Activated CD8-positive, alpha-beta T cell treated with anti-CD3 and anti-CD28 coated beads, Interleukin-2, amount 10 ng/mL, durations not matched to agents 7 days and 5 days (primary cell): ENCODE measurements at places on chromosomes 1 and 21. TPM values are rescaled to one million over a fixed set of nuclear protein-coding genes. Genes with fewer than 3 reads are reported as not detected.

- no peak for DNase-seq
Measured at GRCh38 chr1:155012776-155013602, 10.4 kb downstream of the ZBTB7B start.

- no peak for DNase-seq
Measured at GRCh38 chr1:76998582-76999223, 131.4 kb downstream of the ST6GALNAC5 start.

- DNase-seq: no peak
Measured at GRCh38 chr1:157312082-157312812, 174.1 kb upstream of the ETV3 start.

Gene OR2L3
- total RNA-seq: not detected

DNA sequence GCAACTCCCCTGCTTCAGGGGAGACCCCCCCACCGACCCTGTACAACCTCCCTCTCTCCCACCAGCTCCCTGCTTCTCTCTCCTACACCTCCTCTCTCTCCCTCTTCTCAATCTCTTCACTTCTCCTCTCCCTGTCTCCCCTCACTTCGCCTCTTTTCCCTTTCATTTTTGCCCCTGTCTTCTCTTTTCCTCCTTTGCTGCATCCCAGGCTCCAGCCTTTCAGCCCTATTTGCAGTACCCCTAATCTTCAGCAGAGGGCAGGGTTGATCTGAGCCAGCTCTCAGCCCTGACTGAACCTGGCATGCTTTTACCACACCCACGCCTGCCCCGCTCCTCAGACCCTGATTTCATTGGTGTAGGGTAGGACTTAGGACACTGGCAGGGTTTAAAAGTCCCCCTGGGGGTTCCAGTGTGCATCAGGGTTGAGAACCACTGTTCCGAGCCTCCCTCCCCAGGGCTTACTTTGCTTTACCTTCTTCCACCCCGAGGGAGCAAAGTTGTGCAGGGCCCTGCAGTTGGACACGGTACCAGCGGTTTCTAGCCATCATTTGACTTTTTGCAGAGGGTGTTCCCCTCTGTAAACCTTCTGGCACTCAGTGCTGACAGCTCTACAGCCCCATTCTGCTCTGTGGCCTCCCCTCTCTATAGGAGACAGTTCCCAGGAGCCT is 67.3 kb upstream of the CNTN2 start:
- peak; percentile 58 for DNase-seq

DNA sequence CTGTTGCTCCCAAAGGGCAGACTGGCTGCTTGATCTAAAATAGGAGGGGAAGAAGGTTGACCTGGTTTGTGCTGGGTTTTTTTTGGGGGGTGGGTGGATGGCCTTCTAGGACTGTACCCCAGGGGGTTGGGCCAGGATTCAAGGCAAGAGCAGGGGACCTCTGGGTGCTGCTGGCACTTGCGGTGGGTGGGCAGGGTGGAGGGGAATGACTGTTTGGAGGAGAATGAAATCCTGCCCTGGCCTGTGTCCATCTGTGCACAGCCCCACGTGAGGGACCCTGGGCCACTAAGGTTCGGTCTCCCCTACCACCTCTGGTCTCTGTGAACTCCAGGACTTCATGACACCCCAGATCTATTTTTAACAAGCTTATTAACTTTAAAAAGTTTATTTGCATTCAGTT is 414.2 kb downstream of the PTPRU start:
- DNase-seq: no peak

DNA sequence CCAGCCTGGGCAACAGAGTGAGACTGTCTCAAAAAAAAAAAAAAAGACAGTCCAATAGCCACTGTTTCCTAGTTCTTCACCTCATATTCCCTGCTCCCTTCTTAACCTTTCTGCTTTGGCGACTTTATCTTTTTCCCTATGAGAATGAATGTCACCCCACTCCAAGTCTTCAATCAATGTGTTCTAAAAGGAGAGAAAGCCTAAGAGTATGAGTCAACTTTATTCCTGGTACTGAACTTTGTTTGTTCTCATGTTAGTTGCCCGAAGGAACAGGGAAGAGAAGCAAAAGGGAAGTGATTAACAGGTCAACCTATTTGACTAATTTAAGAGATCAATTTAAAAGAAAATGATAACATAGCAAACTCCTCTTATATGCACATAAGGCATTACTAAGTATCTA is 39.9 kb upstream of the SLC16A1 start:
- no peak for DNase-seq

DNA sequence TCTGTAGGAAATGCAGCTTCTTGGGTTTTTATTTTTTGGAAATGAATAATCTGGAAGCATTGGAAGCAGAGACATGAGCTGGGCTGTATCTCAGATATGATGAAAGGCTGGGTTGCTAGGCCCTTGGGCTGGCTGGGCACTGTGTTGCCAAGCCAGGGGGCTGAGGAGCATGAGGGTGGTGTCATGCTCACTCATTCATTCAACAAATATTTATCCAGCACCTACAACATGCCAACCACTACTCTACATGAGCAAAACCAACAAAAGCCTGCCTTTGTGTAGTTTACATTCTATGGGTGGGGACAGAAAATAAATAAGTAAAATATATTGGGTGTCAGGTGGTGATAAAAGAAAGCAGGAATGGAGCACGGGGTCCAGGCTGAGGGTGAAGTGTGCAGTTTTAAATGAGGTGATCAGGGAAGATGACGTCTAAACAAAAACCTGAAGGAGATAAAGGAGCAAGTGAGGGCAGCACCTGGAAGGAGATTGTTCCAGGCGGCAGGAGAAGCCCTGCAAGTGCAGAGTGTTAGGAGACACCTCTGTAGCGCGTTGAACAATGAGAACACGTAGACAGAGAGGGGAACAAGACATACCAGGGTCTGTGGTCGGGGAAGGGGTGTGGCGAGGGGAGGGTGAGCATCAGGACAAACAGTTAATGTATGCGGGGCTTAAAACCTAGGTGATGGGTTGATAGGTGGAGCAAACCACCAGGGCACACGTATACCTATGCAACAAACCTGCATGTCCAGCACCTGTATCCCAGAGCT is 10.9 kb downstream of the TAGLN2 start:
- DNase-seq: no peak

- DNase-seq: no peak
Measured at GRCh38 chr1:30518186-30518585, 205.2 kb downstream of the MATN1 start.

GRCh38 chr1:46478721-46479485 is 10.7 kb upstream of the DMBX1 start:
- no peak for DNase-seq

Gene DIO1
- not detected for total RNA-seq

DNA sequence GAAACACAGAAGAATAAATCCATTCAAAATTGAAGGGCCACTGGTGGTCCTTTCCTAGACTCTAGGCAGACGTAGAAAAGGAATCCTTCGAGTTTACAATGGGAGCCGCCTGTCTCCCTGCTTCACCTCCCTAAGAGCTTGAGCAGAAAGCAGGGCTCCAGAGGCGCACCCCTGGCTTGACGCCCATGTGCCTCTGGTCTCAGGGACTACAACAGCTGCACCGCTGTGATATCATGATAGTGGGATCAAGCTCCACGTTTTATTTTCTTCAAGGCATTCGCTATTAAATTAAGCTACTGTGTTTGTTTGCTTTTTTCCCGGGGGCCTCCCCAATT is 403 bp upstream of the C1orf122 start:
- no peak for DNase-seq

Gene AGBL4
- total RNA-seq: not detected

DNA sequence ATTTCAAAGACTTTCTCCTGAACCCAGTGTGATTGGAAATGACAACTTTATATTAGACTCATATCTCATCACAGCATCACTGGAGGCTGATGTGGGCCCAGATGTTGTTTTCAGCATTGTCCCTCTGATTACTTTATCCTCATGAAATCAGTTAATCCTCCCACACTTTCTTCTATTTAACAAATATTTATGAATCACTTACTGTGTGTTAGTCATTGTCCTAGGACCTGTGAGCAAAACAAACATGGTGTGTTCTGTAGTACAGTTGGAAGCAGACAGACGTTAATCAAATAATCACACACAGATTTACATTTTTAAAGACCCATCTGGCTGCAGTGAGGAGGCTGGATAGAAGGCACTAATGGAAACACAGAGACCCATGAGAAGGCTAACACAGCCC is 383.7 kb downstream of the PRDM2 start:
- DNase-seq: no peak

Gene GBP4
- total RNA-seq: 60.7 TPM

Gene KCNJ6
- total RNA-seq: not detected

- no peak for DNase-seq
Measured at GRCh38 chr1:243503155-243503554, 247.3 kb downstream of the SDCCAG8 start.

Gene MTMR11
- 1.0 TPM for total RNA-seq

- no peak for DNase-seq
Measured at GRCh38 chr21:24894324-24894723, 713.0 kb downstream of the MRPL39 start.

GRCh38 chr1:228721407-228721806 is 13.9 kb upstream of the RHOU start:
- DNase-seq: no peak

GRCh38 chr1:1324084-1324523 is 356 bp downstream of the INTS11 start:
- DNase-seq: no peak

- DNase-seq: no peak
Measured at GRCh38 chr21:20802201-20802600, 196.0 kb upstream of the NCAM2 start.

DNA sequence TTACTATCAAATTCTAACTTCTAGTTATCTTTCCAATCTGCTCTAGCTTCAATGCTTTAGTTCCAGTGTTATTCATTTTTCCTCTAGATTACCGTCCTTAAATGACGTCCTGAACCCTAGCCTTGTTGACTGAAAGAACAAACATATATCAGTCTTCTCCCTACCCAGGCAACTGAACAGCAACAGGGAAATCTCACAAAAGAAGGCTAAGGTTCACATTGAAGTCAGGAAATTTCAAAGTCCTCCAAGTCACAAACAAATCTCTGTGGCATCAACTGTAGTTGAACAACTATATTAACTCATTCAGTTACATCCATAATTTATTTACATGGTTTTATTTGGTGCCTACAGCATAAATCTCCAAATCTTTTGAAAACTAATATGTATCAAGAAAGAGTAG is 19.5 kb downstream of the FOXJ3 start:
- DNase-seq: no peak

DNA sequence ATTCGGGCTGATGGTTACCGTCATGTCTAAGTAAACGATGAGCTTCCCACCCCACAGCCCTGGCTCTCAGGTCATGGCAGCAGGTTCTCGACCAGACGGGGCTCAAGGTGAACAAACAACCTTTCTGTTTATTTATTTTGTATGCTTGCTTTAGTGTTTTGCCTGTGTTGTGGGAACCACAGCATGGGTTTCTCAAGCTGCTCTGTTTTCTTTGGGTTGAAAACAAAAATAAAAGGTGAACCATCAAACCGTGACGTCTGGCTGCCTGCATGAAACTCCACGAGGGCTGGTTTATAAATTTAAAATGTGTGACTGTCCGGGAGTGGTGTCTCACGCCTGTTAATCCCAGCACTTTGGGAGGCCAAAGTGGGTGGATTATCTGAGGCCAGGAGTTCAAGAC is 28.0 kb downstream of the TMEM51 start:
- DNase-seq: no peak

Gene HJV
- total RNA-seq: not detected

DNA sequence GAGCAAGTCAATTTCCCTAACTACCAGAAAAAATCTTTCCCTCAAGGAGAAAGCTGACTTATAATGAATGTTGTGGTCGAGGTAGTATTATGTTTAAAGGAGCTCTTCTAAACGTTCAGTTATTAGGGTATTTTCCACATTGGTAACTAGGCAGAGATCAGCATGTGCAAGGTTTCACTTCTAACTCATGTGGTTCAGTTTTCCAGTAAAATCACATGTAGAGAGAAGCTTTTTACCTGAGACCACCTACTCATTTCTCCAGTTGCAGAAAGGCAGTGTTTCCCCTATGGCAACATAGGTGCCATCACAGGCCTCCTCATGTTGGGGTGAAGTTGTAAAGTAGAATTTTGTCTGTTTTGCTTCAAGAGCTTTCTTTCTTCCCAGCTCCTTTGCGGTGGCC is 23.7 kb downstream of the IL23R start:
- no peak for DNase-seq

Gene FYB2
- not detected for total RNA-seq

Gene SYT6
- not detected for total RNA-seq

Gene UTP25
- total RNA-seq: 6.3 TPM

- no peak for DNase-seq
Measured at GRCh38 chr21:39123375-39123774, 59.9 kb downstream of the PSMG1 start.

- no peak for DNase-seq
Measured at GRCh38 chr1:77063118-77063517, 156.1 kb downstream of the PIGK start.

Gene CDC73
- total RNA-seq: 53.8 TPM

DNA sequence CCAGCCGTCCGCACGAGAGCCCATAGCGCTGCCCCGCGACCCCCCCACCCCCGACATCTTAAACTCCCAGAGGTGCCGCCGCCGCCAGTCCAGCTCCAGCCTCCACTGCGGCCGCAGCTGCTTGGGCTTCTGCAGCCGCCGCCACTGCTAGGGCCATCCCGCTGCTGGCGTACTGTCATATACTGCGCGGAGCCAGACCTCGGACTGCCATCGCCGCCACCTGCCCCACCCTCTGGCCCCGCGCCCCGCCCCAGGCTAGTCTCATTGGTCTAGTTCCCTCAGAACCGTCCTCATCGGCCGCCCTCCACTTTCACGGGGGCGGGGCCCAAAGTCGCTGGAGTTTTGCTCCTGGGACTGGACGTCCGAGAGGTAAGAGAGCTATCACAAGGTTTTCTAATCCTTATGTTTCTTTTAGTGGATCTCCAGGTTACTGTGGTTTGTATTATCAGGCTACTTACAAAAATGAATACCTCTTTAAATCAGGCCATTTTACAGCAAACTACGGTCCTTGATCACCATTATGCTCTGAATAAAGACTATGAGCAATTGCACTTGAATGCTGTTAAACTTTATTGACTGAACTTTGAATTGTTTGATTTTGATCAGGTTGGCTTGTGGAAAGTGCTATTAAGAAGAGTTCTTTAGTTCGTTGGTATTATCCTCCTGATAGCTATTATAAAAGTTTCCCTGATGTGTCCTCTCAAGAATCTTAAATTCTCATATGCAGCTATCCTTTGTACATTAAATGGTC is 2.8 kb upstream of the CD1D start:
- peak; percentile 22 for DNase-seq

DNA sequence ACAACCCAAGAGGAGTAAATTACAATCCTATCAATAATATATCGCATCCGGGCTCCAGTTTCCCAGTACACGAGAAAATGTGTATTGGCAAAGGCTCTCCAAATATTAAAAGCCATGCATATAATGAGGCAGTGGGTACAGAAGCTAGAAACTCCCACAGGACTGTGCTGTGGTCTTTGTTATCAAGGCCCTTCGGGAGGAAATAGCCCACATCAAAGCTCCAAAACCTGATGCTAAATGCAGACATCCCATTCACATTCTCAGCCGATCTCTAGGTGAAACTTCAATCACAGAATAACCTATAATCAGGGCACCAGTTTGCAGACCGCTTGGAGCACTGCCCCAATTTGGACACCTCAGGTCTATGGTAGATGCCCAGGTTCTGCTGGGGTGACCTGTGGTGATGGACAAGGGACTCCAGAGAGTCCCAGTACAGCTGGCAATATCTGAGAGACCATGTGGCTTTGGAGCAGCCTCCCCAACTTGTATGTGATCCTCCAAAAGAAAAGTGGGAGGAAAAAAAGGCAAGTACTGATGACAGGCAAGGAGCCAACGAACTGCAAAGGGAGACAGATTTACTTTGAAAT is 148.8 kb upstream of the CAMK1G start:
- no peak for DNase-seq

- no peak for DNase-seq
Measured at GRCh38 chr1:172468296-172468695, 24.4 kb upstream of the PIGC start.

- DNase-seq: no peak
Measured at GRCh38 chr1:15765495-15766194, 7.0 kb downstream of the FBLIM1 start.
